Nephron progenitor cell (in vitro differentiated cells): ENCODE measurements at places on chromosomes 7 and 10.

- H3K36me3 ChIP-seq, result no peaks in the 10 kb centered on the region
- no peak for DNase-seq
- no peak overlapping the region for H3K4me3 ChIP-seq
- no peak overlapping the region for H3K27ac ChIP-seq
These were observed 172.4 kb downstream of the NPSR1 start for GRCh38 chr7:34830390-34830789.

- no peaks in the 10 kb centered on the region for H3K27me3 ChIP-seq
- DNase-seq, result no peak
- H3K36me3 ChIP-seq, result peaks cover 15% of the 10 kb centered on the region
- H3K27ac ChIP-seq, result no peak overlapping the region
- H3K4me1 ChIP-seq, result no peaks in the 10 kb centered on the region
These were observed 146.7 kb downstream of the ATE1 start for GRCh38 chr10:121781101-121781500.

- H3K4me3 ChIP-seq, result no peak overlapping the region
- peak; percentile 36 for DNase-seq
- H3K27ac ChIP-seq, result no peak overlapping the region
- peaks cover 4% of the 10 kb centered on the region for H3K36me3 ChIP-seq
These were observed 607.8 kb downstream of the PTPRN2 start for GRCh38 chr7:157979636-157980340.

- DNase-seq, result no peak
- H3K4me1 ChIP-seq, result no peaks in the 10 kb centered on the region
- no peak overlapping the region for H3K27ac ChIP-seq
These were observed 27.4 kb downstream of the MINPP1 start for GRCh38 chr10:87531908-87532622.

DNA sequence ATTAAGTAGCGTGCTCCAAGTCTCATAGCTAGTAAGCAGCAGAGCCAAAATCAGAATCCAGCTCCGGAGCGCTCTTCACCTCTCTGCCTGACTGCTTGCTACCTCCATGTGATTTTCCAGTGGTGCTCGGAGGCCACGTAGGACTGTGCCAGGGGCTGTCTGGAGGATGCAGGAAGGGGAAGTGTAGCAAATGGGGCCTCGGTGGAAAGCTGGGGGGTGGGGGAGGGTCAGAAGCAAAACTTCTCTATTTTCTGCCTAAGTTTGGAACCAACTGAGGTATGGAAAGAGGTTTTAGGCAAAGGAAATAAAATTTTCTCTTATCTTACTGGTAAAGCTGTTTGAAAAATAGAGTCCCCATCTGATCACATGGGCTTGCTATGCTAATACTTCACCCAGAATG, 108.7 kb downstream of the TBXAS1 start:
- no peak overlapping the region for H3K4me3 ChIP-seq
- H3K27ac ChIP-seq, result no peak overlapping the region
- DNase-seq, result no peak
- peaks cover 13% of the 10 kb centered on the region for H3K4me1 ChIP-seq

DNA sequence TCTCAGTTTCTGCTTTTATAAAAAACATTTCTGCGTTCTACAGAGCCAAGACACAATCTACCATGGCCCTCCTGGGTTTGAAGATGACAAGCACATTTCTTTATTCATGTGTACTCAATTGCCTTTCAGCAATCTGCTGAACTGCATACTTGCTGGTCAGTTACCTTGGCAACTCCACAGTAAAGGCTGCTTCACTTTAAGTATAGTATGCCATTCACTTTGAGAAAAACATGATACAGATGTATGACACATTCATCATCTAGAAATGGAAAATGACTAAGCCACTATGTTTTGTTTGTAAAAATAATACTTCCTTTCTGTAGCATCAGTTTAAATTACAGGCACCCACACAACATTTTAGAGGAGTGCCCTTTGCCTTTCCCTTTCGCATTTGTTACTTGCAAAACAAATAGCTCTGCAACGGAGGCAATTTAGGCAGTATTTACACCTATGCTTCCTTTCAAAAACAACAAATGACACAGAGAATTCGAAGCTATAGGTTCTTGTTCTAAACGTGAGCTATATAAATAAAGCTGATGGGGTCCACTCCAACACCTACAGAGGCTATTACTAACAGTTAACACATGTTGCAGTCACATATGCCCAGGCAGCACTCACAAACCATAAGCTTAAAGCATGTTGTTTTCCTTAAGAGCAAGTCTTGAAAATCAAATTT, 23.5 kb downstream of the SGCE start:
- peak overlapping the region; percentile 27 for H3K27ac ChIP-seq
- DNase-seq, result no peak
- H3K4me3 ChIP-seq, result no peak overlapping the region

GRCh38 chr7:55488216-55488615, 84.1 kb downstream of the VOPP1 start:
- H3K27ac ChIP-seq, result no peak overlapping the region
- H3K27me3 ChIP-seq, result no peaks in the 10 kb centered on the region
- no peak for DNase-seq
- H3K4me3 ChIP-seq, result no peak overlapping the region

- H3K4me3 ChIP-seq, result no peak overlapping the region
These were observed 84.5 kb downstream of the FZD1 start for GRCh38 chr7:91348711-91349110.

DNA sequence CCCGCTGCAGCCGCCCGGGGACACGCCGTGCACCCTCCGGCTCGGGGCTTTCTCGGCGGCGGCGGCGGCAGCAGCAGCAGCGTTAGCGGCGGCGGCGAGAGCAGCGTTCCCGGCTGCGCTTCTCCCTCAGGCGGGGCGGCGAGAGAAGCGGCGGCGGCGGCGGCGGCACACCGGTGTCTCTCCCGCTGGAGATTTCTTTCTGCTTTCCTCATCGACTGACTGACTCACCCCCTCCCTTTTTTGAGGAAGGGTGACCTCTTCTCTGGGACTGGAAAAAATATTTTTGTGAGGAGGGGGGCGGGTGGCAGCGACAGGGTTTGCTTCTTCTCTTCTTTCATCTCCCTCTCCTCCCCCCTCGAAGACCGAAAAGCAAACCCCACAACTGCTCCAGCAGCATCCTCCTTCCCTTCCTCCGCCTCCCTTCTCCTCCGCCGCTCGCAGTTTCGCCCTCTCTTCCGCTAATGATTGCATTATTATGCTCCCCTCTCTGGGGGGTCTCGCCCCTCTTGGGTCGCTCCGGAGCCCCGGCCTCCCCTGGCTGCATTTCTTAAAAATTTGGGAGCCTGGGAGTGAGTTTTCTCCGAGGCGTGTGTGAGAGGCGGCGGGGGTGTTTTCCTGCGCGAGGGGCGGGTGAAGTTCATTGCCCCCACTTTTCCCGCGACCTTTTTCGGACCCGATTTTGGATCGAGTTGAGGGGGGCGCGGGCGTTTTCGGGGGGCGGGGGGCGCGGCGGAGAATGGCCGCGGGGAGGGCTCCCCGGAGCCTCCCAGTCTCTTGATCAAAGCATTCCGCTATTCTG, 411 bp downstream of the AUTS2 start:
- no peaks in the 10 kb centered on the region for H3K36me3 ChIP-seq
- peaks cover 12% of the 10 kb centered on the region for H3K4me1 ChIP-seq
- H3K27me3 ChIP-seq, result peaks cover 40% of the 10 kb centered on the region

- no peak for DNase-seq
- H3K4me3 ChIP-seq, result no peak overlapping the region
- H3K27me3 ChIP-seq, result peaks cover 3% of the 10 kb centered on the region
- H3K27ac ChIP-seq, result no peak overlapping the region
These were observed 191.5 kb downstream of the AHR start for GRCh38 chr7:17489961-17490360.

DNA sequence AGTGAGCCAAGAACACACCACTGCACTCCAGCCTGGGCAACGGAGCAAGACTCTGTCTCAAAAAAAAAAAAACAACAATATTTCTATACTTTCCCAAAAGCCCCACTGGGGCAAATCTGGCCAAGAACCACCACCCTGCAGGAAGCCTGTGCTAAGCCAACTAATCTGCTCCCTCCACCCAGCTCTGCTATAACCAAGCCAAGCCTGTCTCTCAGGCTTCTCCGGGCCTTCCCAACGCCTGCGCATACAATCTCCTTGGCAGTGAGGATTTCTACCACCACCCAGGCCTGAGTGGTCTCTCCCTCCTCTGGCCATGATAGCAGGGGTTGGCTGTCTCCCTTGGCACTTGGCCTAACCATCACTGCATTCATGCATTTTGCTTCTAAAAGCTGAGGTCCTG, 14.2 kb downstream of the DDX56 start:
- no peaks in the 10 kb centered on the region for H3K4me1 ChIP-seq
- no peak overlapping the region for H3K27ac ChIP-seq
- H3K36me3 ChIP-seq, result peaks cover 5% of the 10 kb centered on the region
- peaks cover 19% of the 10 kb centered on the region for H3K27me3 ChIP-seq
- H3K4me3 ChIP-seq, result no peak overlapping the region
- DNase-seq, result no peak

- H3K4me1 ChIP-seq, result peaks cover 69% of the 10 kb centered on the region
- peak overlapping the region; percentile 97 for H3K27ac ChIP-seq
- peaks cover 31% of the 10 kb centered on the region for H3K36me3 ChIP-seq
- H3K27me3 ChIP-seq, result peaks cover 9% of the 10 kb centered on the region
- DNase-seq, result peak; percentile 36
These were observed 694 bp downstream of the COL1A2 start for GRCh38 chr7:94395141-94396036.

DNA sequence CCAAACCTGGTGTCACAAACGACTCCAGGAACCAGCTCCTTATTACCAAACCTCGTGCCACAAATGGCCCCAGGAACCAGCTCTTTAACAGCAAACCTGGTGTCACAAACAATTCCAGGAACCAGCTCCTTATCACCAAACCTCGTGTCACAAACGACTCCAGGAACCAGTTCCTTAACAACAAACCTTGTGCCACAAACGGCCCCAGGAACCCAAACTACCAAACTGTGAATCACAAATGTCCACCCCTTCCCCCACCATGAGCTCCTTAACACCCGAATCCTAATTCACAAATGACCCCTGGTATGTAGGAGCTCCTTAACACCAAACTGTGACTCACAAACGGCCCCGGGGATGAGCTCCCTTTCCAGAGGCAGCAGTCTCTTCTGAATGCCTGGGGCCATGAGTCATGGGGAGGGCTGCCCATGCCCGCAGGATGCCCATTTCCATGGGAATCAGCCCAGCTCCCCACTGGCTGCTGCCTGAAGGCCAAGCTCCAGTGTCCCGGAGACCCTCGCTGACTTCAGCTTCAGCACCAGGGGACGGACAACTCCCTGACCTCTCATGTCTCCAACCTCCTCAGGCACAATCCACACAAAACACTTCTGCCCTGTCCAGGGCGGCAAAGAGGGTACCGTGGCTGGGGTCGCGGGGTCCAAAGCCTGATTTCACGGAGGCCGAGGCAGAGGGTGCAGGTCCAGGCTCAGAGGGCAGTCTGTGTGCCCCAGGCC, 213.1 kb downstream of the ELFN1 start:
- H3K4me3 ChIP-seq, result no peak overlapping the region
- peaks cover 24% of the 10 kb centered on the region for H3K36me3 ChIP-seq
- DNase-seq, result no peak
- H3K4me1 ChIP-seq, result peaks cover 20% of the 10 kb centered on the region

GRCh38 chr7:26346611-26347203, 55.0 kb downstream of the SNX10 start:
- H3K27me3 ChIP-seq, result peaks cover 6% of the 10 kb centered on the region
- DNase-seq, result no peak
- peaks cover 51% of the 10 kb centered on the region for H3K4me1 ChIP-seq
- no peak overlapping the region for H3K4me3 ChIP-seq
- H3K27ac ChIP-seq, result no peak overlapping the region

DNA sequence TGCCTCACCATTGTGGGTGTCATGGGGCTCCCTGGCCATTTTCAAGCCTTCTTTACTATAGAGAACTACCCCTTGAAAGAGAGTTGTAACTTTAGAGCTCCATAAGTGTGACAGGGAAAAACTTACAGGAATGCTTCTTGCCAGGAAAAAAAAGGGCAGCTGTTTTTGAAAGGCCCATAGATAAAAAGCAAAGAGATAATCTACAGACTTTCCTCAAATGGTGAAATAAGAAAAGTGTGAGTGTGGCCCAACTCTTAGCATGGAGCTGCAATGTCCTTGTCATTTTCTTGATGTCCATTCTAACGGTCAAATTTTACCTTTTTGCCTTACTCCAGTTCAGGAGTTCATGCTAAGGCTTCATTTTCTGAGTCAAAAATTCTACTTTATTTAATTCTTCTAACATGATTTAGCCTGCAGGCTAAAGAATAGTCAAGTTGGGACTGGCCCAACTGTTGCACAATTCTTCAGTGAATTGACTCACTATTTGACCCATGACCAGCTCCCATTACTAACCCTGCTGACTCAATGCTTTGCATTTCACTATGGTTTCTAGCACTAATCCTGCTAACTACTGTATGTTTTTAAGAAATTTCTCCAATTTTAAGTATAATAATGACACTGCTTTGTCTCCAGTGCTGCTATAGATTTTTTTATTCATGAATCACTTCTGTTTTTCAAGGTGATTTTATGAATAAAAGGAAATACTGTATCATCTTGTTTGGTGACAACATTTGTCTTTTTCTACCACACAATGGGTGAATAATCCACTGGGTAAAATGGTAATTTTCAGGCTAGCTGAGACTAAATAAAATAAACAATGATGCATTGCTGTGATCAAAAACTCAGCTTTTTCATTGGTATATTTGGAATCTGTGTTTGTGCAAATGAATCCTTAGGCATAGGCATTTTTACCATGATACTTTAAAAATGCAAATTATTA, 41.4 kb upstream of the SGCE start:
- peaks cover 17% of the 10 kb centered on the region for H3K4me1 ChIP-seq
- no peak overlapping the region for H3K27ac ChIP-seq
- no peak overlapping the region for H3K4me3 ChIP-seq

DNA sequence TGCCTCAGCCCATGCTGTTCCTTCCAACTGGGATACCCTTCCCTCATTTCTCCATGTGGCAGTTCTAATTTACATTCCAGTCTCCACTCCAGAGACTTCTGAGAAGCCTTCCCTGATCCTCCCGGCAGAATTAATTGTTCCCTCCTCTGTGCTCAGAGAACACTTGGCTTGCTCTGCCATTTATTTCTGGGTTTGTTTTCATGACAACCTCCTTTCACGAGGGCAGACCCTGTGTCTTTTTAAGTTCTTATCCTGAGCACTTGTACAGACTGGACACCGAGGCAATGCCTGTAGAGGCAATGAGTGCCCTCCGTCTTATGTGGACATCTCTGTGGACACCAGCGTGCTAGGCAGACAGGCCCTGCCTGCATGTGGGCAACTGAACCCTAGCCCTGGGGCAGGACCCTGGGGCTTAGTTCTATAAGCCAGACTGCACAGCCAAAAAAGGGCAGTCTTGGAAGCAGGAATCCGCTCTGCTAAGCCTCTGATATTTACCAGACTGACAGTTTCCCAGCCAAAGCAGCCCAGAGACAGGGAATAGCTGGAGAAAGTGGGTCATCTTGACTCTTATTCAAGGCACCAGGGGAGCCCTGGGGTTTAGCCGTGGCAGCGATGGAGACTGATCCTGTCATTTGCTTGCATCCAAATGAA, 474.0 kb downstream of the RPS24 start:
- DNase-seq, result no peak
- peaks cover 39% of the 10 kb centered on the region for H3K4me1 ChIP-seq
- peak overlapping the region; percentile 81 for H3K27ac ChIP-seq
- H3K27me3 ChIP-seq, result peaks cover 2% of the 10 kb centered on the region
- H3K36me3 ChIP-seq, result no peaks in the 10 kb centered on the region
- no peak overlapping the region for H3K4me3 ChIP-seq
